ENCODE measurements at places on chromosomes 2 and 18.

- DNase-seq = peak; percentile 94
These were observed 132.9 kb downstream of the SOCS6 start for GRCh38 chr18:70421471-70422390.

DNA sequence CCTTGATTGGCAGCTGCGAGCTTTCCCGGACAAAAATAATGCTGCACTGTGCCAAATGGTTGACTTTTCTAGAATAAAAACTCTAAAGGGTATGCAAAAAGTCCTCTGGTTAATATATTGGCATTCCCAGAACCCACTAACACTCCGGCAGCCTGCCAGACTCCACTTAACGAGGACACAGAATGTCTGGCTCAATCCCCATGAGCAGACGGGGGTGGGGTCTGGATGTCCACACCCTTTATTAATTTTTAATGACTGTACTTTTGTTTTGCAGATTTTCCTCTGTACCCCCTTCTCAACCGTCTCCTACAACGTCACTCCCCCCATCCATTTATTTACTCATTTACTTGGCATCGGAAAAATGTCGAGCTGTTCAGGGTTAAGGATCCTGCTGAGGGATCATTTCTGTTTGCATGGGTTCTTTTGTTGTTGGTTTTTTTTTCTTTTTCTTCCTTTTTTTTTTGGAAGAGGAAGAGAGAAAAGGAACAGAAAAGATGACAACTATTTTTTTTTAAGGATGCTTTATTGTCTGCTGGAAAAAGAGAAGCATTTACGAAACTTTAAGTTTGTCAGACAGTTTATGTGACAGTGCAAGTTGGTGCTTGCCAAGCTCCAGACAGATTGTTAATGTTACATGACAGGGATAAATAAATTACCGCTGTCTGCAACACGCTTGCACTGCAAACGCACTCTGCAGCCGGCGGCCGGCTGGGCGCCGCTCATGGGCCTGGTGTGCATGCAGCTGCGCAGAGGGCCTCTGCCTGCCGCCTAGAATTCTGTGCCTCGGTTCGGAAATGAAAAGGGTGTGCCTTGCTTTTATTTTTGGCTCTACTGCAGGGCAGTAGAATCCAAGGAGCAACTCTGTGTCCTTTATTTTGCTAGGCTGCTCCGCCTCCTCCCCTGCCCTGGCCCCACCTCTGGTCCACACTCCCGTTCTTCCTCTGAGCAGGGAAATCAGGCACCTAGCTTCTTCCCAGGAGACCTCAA lies 3.6 kb downstream of the LDLRAD4 start:
- DNase-seq = no peak

DNA sequence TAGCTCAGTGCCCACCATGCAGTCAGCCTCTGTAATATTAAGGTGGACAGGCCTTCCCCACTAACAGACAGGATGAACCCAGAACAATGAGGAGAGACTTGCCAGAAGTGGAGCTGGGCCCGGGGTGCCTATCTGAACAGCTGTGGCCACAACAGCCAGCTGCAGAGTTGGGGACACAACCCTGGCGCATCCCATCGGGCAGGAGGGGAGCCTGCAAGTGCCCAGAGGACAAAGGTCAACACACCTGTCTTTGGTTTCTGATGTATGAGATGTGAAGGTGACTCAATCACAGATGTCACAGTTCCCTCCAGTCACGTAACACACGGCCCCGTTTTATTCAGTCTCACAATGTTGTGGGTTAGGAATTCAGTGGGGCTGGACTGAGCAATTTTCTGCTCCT lies 48.2 kb upstream of the TAF1B start:
- no peak for DNase-seq

DNA sequence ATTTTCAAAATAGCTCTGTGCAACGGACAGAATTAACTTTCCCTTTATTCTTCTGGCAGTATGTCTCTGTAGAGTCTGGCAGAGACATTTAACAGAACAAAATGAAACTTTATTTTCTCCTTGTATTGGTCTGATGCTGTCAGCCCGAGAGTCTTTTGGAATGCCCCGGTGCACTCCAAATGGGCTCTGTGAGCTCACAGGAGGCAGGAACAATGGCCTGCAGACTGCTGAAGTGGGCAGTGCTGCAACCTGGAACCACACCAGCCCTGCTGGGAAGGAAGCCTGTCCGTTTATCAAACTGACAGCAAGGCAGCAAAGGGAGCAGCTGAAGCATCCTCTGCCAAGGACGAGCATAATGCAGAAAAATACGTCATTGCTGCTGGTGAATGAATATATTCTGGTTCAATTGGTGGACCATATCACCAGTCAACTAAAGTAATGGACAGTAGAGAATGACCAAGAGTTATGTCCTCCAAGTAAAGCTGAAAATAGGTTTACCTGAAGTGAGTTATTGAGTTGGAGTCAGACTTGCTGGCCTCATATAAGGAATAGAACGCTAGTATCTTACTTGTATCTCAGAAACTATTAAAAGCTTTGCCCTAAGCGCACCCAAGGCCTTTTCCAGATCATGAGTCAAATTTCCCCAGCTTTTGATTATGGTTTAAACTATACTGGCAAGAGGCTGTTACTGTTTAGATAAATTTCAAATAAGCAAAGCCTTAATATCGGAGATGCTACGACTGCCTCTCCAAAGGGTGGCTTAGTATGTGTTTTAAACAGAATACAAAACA lies 207.6 kb upstream of the TANK start:
- DNase-seq = no peak

DNA sequence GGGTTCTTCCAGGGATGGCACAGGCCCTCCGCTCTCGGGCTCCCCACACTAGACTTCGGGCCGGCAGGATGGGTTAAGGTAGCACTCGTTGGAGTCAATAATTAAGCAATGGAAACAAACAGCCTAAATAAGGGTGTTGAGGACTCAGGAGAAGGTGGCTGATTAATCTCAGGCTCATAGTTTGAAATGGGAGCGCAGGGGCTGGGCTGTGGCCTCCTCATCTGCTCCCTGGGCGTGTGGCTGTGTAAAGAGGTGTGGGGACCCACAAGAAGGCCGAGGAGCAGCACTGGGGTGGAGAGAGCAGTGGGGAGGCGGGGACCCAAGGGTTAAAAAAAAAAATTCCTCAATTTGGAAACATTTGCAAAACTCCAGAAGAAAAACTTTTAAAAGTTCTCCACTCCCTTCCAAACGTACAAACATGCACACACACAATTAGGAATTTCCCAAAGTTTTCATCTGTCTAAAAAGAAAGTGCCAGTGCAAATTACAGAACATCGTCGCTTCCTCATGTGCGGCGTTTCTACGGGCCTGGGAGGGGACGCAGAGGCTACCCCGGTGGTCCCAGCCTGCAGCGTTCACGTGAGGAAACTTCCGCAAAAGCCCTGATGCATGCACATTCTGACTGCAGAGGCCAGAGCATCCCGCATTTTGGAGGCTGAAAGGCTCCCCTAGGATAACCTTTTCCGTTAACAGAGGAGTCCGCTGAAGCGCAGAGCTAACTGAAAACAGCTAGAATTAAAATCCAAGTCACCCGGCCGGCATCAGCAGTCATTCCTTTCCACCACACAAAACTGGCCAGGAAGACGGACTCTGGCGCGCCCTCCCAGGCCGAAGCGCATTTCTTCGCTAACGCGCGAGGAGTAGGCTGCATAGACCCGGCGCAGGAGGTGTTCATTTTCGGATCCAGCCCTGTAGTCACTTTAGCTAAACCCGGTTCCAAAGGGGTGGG lies 1.0 kb upstream of the TUBB6 start:
- DNase-seq = no peak

DNA sequence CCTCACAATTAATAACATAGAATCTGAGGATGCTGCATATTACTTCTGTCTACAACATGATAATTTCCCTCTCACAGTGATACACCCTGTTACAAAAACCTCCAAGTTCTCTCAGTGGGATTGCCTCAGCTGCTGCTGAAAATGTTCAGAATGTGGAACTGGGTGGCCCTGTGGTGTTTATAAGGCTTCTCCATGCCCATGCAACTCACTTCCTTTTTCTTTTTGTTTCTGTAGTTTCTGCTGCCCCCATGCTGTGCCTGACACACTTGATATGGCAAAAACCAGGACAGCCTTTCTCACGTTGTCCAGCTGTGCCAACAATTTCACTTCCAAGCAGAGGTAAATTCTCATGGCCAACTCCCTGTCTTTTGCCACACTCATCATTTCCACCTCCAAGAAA lies 206.2 kb downstream of the RPIA start:
- no peak for DNase-seq

GRCh38 chr2:118055512-118056164 lies 32.6 kb upstream of the INSIG2 start:
- no peak for DNase-seq

- DNase-seq = no peak
These were observed 46.4 kb upstream of the STON1 start for GRCh38 chr2:48483506-48483905.

DNA sequence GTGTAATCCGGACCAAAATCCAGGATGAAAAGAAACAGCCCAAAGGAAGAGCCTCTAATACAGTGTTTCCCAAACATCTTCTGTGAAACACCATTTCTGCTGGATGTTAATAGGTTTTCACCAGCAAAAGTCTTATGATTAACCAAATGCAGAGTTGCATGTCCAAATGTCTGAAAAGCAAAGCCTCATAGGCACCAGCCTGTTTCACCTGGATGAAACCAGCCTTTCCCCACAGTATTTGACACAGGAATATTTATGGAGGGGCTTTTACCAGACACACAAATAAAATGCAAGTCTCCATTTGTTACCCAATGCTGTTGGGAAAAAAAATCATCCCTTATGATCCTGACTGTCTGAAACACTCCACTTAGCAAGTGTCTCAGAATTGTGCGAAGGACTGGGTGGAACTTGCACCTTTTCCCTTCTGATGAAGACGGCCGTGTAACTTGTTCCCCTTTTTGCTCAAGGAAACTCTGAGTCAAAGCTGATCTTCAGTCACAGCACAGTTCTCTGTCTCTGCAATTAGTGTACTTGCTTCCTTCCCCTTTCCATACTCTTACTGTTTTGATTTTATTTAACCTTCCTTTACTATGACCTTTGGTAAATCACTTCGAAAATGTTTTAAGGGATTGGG lies 70.3 kb upstream of the IL1R2 start:
- DNase-seq = no peak

GRCh38 chr2:215577356-215577755 lies 141.5 kb upstream of the FN1 start:
- DNase-seq = no peak

- no peak for DNase-seq
These were observed 373.1 kb upstream of the FANCL start for GRCh38 chr2:58614219-58614618.

- DNase-seq = no peak
These were observed 127.3 kb downstream of the MSH2 start for GRCh38 chr2:47530105-47530760.

- DNase-seq = no peak
These were observed 3.1 kb downstream of the PSMD1 start for GRCh38 chr2:231059756-231060155.

DNA sequence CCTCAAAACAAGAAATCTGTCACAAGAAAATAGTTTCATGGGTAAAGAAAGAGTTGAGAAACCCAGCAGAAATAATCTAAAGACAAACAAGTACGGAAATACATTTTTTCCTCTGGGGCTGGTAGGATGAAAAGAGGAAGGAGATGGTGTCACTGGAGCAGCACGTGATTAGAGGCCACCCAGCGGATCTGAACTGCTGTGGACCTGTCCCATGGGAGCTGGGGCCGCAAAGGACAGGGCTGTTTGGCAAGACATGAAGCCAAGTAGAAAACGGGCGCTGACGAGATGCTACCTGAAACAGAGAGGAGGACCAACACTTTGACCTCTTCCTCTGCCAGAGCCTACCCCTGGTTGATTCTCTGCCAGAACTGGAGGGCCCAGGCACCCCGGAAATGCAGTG lies 295.4 kb upstream of the ATP5MC3 start:
- no peak for DNase-seq

DNA sequence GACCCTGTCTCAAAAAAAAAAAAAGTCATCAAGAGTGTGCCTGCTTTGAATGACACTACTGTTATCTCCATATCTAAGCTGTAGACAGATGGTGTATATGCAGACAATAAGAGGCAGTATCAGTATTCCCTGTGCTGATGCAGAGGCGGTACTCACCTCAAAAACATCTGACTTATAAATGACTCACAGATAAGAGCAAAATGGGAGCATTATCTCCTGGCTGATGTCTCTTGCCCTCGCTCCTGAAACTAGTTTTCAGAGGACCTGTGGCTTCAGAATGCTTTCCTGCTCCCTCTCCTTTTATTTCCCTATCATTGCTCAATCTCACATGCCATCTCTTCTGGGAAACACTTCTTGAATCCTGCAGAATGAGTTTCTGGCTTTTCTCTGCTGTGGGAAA lies 289.6 kb downstream of the PTPRM start:
- DNase-seq = no peak

DNA sequence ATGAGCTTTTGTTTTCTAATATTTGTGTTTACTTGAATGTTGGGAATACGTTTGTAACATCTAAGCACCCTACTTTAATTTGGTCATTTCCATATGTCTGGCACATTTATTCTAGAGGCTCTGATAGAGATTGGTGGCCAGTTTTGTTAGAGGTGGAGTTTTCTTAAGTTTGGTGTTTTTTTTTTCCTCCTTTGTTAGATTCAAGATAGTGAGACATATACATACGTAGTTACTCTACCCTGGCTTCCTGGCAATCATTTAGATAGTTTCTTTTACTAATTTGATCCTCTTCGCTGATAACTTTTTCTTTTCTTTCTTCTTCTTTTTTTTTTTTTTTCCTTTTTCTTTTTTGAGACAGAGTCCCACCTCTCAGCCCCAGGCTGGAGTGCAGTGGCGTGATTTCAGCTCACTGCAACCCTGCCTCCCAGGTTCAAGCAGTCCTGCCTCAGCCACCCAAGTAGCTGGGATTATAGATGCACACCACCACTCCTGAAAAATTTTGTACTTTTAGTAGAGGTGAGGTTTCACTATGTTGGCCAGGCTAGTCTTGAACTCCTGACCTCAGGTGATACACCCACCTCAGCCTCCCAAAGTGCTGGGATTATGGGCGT lies 26.6 kb downstream of the SMCHD1 start:
- DNase-seq = no peak

DNA sequence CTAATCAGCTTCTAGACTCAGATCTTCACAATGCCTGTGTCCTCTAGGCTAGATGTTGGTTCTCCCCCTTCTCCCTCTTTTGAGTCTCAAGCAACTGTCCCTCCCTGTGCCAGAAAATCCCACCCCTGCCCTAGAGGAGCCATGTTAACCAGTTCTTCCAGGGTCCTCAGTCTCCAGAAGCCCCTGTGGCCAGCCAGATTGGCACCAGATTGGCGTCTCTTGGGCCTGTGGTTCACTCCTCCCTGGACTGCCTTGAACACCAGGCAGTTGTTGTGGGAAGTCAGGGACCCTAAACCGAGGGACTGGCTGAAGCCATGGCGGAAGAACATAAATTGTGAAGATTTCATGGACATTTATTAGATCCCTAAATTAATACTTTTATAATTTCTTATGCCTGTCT lies 36.6 kb downstream of the CYP26B1 start:
- DNase-seq = no peak

- no peak for DNase-seq
These were observed 75.2 kb downstream of the DPP4 start for GRCh38 chr2:161998857-161999256.

GRCh38 chr2:19187323-19188020 lies 171.0 kb downstream of the OSR1 start:
- no peak for DNase-seq

- no peak for DNase-seq
These were observed 261.6 kb downstream of the PAX3 start for GRCh38 chr2:222037211-222037610.

- no peak for DNase-seq
These were observed 2.2 kb downstream of the CNOT9 start for GRCh38 chr2:218570850-218571249.

Data from glomerular endothelial cell (primary cell).